ENCODE measurements at places on chromosomes 5 and 9.

DNA sequence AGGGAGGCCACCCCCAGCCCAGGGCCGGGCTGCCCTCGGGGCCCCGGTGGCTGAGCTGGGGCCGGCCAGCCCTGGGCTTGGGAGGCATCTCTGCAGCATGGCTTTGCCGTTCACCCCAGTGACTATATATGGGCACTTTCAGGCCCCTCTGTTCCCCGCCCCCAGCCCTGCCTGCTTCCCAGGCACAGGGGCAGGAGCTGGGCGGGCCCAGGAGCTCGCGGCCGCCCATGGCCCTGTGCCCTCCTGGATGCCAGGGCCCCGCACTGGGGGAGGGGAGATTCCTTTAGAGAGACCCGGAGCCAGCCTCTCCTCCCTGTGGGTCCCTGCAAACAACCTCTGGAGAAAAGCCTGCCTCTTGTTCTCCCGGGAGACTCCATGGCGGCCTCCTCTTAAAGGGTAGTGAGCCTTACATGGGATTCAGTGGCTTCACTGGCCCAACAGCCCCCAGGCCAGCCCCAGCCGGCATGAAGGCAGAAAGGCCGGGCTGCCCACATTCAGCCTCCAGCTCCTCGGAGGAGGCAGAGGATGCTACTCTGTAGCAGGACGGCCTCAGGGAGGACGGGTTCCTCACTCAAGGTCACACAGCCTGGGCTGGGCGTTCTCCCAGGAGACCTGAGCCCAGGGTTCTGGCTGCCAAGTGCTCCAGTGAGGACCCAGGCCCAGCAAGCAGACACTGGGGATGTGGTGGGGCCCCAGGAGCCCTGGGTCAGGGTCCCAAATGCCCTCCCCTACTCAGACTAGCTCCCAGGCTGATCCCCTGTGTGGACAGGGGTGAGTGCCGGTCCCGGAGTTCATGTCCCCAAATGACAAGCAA is 4.1 kb downstream of the NACC2 start:
- DNase-seq, result peak; percentile 55

DNA sequence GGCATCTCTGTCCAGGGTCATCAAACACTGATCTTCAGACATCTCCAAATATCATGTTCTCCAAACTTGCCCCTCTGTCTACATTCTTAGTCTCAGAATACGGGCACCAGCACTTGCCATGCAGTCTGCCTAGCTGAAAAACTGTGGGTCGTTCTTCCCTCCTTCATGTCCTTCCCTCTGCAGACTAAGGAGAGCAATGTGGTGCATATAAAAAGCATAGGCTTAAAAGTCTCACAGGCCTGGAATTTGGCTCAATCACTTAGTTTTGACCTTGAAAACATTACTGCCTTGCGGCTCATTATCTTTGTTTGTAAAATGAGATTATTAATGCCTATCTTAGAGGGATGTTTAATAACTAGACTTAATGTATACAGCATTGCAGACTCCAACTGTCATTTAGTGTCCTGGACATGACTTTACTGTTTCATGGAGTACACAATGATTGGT is 362.8 kb downstream of the NPR3 start:
- DNase-seq, result no peak

DNA sequence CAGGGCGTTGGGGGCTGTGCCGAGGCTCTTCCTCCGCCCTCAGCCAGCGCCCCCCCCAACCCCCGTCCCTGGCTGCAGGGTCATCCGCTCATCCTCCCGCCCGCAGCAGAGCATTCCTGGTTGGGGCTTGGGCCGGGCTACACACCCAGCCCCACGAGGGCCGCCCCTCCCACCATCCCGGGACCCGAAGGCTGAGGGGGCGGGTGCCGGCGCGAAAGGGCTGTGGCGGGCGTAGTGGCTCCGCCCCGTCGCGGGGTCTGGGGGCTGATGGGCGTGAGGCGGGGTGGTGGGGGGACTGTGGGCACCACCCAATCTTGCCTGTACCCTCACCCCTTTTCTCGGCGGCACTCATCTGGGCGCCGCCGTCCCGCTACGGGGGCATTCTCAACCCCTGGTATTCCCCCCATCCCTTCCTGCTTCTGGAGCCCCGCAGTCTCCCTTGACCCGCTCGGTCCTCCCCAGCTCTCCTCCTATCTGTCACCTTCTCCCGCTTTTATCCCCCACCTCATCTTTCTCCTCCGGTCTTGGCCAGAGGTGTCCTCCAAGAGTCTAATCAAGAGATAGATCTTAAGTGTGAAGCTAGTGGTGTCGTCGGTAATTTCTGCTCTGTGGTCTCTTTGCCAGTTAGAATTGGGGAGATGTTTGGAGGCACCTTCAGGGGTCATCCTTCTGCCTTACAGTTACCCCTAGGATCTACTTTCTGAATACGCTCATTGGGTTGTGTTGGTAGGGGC is 1.6 kb downstream of the FER start:
- DNase-seq, result no peak

DNA sequence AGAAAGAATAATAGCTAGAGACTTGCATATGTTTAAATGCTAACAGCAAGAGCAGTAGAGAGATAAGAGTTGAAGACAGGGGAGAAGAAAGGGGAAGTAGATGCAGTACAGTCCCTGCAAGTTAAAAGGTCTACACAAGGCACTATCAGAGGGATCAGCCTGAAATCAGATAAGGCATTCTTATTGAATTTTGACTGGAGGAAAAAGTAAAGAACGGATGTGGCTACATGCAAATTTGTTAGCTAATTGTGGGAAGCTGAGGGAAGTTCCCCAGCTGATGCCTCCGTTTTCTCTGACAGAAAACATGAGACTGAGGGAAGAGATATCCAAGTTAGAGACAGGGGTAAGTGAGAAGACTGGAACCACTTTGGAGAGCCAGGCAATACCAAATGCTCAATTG is 12.9 kb upstream of the RHOBTB3 start:
- no peak for DNase-seq

DNA sequence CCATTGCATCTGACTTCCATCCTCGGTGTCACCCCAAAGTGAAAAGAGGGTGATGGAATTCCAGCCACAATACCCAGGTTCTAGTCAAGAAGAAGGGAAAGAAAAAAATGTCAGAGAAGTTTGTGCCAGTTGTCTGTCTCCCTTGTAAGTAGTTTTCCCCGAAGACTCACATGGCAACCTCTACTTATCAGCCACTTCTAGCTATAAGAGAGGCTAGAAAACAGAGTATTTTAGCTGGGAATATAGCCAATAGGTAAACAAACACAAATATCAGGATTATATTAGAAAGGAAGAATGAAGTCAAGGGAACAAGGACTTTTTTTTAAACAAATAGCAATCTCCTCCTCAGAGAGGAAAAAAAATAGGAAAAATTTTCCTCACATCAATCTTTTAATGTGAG is 12.2 kb upstream of the ISL1 start:
- no peak for DNase-seq

DNA sequence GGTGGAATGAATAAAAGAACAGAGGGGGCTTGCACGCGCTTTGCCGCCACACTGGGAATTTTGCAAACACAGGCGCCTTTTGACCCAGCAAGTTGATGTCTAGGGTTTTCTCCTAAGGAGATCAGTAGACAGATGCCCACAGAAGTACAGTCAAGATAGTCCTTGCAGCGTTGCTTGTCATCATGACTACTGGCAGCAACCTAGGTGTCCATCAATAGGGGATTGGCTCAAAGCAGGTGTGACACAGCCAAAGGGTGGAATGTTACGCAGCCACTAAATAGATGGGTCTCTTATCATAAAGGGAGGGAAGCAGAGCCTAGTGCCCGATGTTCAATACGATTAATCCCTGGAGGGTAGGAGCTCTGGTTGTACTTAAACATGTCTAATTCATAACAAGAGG is 63.8 kb upstream of the GGTA1 start:
- DNase-seq, result no peak

GRCh38 chr5:151151793-151152192 is 5.8 kb downstream of the ANXA6 start:
- DNase-seq, result peak; percentile 75

GRCh38 chr5:56610093-56610698 is 205.2 kb upstream of the MAP3K1 start:
- no peak for DNase-seq

- DNase-seq, result no peak
Observed at GRCh38 chr9:78406146-78406545, 109.2 kb downstream of the PSAT1 start.

GRCh38 chr9:621201-621855 is 220.2 kb upstream of the DMRT1 start:
- DNase-seq, result peak; percentile 28

DNA sequence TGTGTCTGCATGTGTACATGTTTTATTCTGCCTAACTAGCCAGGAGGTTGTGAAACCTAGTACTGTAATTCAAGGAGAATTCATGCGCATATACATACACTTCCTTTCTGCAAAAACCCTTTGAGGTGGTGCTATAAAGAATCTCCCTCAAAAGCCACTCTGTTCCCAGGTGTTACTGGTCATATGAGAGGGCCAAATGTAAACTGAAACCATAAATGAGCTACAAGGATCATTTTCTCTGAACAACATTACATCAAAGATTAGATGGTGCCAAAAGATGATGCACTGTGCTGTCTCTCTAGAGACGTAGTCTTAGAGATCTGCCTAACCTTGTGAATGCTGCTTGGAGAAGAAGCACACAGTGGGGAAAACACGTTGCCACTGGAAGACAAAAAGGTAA is 15.7 kb downstream of the NREP start:
- no peak for DNase-seq

DNA sequence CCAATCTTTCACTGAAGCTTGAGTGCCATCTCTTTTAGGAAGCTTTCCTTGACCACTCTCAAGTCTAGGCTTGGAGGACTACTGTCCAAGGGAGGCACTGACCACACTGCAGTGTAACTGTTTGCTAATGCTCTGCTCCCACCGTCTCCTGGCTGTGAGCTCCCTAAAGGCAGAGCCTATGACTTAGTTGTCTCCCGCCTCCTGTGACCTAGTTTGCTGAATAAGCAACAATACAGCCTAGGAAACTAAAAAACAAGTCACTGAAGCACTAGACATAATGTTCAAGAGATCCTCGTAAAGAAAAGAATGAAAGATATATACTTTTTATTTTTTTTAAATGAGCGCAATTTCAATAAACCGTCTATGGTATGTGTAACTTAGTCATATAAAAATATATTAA is 31.4 kb downstream of the LIX1 start:
- no peak for DNase-seq

GRCh38 chr5:54658010-54658409 is 140.5 kb downstream of the SNX18 start:
- no peak for DNase-seq

DNA sequence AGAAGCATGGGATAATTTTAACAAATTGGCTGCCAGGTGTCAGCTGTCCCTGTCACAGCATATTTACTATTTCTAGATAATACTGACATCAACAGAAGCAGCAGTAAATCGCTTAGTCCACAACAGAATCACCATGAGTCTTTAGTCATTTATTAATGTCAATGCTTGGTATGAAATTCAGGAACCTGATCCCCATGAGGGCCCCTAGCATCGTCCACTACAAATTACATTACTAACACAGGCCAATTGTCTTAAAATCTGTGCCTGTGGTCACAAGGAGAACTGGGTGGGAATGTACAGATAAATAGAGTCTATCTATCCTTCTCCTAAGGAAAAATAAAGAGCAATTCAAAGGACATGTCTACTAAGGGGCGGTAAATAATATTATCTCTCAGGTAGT is 76.1 kb downstream of the TSSK1B start:
- DNase-seq, result no peak

DNA sequence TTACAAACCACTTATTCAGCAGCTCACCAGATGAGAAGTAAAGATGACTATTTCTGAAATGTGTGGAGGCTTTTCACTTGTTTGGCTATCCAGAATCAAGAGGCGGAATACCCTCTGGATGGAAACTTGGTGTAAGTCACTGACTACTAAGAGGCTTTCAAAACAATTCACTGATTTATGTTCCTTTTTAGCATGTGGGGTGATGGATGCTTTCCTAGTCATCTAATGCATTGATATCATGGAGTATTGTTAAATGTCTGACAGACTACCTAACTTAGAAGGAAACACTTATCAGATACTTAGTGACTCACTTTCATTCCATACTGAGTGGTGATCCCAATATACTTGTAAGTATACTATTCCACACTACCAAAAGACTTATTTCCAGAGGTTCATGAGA is 141.4 kb downstream of the PLK2 start:
- DNase-seq, result no peak

DNA sequence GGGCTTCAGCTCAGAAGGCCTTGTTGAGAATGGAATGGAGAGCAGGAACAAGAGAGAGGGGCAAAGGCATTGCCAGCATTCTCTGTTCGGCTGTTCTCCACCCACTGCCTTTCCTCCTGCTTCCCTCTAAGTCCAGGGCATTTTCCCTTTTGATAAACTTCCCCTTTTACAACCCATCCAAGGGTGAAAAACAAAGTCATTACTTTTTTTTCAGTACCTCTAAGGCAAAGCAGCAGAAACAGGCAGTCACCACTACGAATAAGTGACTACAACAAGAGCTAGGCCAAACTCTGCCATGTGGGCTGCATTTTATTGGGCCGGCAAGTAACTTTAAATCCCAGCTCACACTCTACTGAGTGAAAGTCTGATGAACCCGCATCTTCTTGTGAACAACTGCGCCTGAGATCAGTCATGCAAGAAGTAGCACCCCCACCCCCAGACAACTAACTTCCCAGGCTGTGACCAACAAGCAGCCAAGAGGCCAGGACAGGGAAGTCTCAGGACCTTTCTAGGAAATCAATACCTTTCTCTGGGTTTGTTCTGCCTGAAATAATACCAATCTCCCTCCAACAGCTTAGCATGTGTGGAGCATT is 13.1 kb downstream of the IL7R start:
- DNase-seq, result no peak

DNA sequence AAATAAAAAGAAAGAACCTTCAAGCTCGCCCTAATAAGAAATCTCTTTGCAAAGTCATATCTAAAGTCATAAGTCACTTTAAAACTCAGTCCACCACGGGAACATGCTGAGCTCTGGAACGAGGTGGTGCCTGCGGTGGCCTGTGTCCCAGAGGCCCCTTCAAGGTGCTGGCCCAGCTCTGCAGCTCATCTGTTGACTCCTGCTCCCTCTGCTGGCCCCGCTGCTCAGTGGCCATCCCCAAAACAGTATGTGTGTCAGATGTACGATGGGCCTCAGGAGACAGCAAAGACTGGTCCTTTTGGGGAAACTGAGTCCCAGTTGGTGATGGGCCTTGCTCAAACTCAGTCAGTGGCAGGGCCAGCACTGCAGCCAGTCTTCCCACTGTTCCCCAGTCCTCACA is 22.8 kb upstream of the FOXB2 start:
- DNase-seq, result no peak

DNA sequence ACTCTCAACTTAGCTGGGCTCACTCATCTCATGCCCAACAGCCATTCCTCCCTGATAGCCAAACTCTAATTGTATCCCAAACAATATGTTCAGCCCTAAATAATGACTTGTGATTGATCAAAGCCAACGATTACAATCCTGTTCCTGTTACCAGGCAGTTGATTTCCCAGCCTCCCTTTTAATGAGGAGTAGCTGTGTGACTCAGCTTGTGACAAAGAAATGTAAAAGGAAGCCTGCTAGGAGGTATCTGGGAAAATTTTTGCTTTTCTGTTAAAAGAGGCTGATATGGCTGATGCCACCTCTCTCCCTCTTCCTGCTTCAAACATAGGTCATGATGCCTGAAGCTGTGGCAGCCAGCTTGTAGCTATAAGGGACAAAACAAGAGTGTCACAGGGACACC is 19.6 kb upstream of the ENC1 start:
- DNase-seq, result no peak

GRCh38 chr5:96503501-96504236 is 70.6 kb upstream of the PCSK1 start:
- DNase-seq, result no peak

GRCh38 chr5:57442080-57442839 is 40.4 kb downstream of the ACTBL2 start:
- DNase-seq, result no peak

GRCh38 chr9:94042516-94043360 is 41.5 kb upstream of the PTPDC1 start:
- no peak for DNase-seq
